PC-3 (cell line): ENCODE measurements at places on chromosomes 5 and 9. TPM values are rescaled to one million over a fixed set of nuclear protein-coding genes. Genes with fewer than 3 reads are reported as not detected.

The RMI1 gene
- 5.0 and 6.2 TPM in 2 replicates for total RNA-seq

- no peaks in the 10 kb centered on the region for H3K36me3 ChIP-seq
- H3K27ac ChIP-seq = no peak overlapping the region
These were observed 72.6 kb downstream of the PTCH1 start for GRCh38 chr9:95444160-95444559.

DNA sequence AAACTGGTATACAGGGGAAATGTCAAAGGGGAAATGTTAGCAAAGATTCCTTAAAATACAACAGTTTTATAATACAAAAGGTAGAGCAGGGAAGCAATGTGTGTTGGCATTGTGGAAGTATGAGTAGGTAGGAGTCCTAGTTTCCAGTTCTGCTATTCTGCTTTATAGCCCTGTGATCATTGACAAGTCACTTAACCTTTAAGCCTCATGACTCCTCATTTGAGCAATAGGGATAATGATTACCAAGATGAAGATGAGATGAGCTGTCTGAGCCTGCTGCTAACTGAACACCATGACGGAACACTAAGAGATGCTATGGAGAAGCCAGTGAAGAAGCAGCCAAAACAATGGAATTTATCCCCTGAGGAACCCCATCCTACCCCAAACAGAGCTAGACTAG is 251.7 kb downstream of the PAPPA start:
- no peaks in the 10 kb centered on the region for H3K27me3 ChIP-seq
- H3K4me1 ChIP-seq = no peaks in the 10 kb centered on the region
- no peak overlapping the region for H3K4me3 ChIP-seq
- H3K36me3 ChIP-seq = no peaks in the 10 kb centered on the region

GRCh38 chr5:64784451-64785025 is 15.8 kb downstream of the CWC27 start:
- DNase-seq = peak; percentile 75
- no peaks in the 10 kb centered on the region for H3K4me1 ChIP-seq
- H3K27ac ChIP-seq = no peak overlapping the region
- no peaks in the 10 kb centered on the region for H3K27me3 ChIP-seq
- H3K36me3 ChIP-seq = peaks cover 2% of the 10 kb centered on the region; the same call in 1 of the 2 replicates
- H3K4me3 ChIP-seq = no peak overlapping the region

GRCh38 chr5:133953568-133954145 is 14.8 kb downstream of the C5orf15 start:
- H3K27me3 ChIP-seq = no peaks in the 10 kb centered on the region
- H3K27ac ChIP-seq = no peak overlapping the region
- no peak for DNase-seq
- no peaks in the 10 kb centered on the region for H3K4me1 ChIP-seq
- no peak overlapping the region for H3K4me3 ChIP-seq
